Skeletal muscle cell (primary cell): ENCODE measurements at places on chromosomes 11 and 22.
A peak's percentile ranks its signal among the peaks of the same experiment; 100 is the strongest.

- DNase-seq: no peak
Observed at GRCh38 chr11:24157316-24157715, 339.5 kb upstream of the LUZP2 start.

DNA sequence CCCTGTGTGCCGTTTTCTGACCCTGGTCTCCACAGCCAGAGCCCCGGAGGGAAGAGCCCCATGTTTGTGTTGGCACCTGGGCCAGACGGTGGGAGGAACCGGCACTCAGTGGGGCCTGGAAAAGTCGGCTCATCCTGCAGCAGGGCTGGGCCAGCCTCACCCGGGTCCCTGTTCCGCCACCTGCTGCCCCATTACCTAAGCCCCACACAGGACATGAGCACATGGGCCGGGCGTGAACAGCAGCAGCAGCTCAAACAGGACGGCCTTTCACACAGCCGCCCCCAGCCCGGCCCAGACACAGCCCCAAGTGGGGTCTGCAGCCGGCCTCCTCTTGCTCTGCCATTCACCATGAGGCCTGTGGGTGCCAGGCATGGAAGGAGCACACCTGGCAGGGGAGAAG is 302.4 kb downstream of the MN1 start:
- DNase-seq: no peak

DNA sequence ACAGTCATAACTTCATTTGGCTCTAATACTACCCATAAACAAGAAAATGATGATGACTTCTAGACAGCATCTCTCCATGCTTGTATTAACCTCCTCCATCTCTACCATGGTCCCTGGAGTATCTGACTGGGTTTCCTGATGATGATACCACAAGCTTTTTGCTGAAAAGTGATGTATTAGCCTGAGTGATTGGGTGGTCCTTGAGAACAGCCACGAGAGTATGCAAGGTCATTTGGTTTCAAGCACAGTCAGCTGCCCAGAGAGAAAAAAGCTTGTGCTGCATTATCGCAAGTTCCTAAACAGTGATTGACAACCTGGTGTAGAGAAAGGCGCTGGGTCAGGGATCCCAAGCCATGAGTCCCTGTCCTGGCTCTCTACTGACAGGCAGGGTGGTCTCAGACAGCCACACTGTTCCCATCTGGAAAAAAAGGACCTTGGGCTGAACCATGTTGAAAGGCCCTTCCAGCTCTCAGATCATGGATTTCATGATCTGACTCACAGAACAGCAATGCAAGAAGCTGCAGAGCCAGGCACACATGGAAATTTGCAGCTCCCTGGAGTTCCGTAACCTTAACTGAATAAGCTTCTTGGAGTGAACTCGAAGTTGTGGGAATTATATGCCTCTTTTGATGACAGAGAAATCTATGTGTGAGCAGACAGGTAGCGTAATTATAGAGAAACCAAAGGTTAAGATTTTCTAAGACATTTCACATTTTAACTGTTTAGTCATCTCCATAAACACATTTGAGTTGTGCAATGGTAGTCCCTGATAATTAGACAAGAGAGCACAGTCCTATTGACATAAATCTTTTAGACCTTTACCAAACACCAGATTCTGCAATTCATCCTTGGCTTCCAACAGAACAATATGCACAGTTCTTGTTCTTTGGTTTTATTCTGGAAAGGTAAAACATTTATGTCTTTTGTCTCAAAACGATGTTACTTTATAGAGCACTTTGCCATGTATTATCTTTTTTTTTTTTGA is 54.1 kb upstream of the UBASH3B start:
- DNase-seq: peak; percentile 95

DNA sequence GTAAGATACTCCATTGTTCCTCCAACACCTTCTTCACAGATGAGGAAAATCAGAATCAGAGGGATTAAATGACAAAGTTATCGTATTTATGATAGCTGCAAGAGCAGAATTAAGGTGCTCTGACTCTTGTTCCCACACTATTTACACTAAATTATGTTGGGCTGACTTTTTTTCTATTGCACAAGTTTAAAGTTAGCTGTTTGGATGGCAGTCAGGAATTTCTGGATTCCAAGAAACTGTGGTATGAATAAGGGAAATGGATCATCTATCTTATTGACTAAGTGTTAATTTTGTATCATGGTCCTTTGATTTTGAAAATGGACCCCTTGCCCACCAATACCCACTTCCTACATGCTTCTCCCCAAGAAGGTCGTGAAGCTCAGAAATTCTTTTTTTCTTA is 19.9 kb upstream of the APOA1 start:
- DNase-seq: no peak

- no peak for DNase-seq
Observed at GRCh38 chr22:34434371-34434770, 514.1 kb upstream of the LARGE1 start.

DNA sequence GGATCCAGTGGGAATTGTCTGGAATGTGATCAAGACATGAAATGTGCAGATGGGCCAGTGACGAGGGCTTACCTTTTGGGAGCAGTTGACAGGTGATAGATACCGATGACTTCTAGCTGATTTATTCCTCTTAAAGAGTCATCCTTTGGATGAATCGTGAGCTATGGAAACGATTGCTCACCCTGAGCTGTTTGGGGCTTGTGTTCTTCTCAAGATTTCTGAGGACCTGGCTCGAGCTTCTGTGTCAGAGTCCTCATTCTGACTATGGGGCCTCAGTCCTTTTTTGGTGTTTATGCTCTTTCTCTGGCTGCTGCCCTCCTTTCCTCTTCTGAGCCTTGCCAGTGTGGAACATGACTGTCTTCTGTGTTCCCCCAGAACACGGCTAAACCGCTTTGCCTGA is 11.9 kb upstream of the AMPD3 start:
- no peak for DNase-seq

DNA sequence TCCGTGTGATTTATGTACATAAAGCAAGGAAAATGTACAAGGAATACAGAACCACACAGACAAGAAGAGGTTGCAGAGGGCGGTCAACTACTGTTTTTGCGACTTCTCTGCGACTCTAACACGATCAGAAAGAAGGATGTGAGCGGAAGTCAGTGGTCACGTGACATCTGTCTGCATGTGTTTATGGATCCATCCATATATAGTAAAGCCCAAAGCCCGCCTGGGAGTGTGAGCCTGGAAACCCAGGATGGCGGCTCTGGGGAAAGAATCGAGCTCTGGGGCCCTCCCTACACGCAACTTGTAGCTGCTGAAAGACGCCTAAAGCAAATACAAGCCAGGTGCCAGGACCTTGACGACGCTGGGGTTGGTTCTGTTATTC is 8.8 kb downstream of the OSBPL5 start:
- DNase-seq: no peak

DNA sequence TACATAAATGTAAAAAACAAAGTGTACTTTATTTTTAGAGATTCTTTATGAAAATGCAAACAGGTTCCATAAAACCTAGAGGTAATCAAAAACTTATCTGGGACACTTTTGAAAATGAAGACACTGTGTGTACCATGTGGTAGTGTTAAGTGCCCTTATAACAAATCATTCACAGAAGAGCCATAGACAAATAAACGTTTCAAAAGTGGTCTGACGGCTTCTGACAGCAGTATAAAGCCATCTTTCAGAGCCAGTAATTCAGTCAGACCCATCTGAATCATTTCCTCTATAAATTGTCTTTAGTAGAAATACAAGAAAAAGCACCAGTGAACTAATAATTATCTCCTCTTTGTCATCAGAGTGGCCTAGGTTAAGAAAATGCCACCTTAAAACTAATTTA is 100.0 kb downstream of the PAX6 start:
- DNase-seq: no peak

DNA sequence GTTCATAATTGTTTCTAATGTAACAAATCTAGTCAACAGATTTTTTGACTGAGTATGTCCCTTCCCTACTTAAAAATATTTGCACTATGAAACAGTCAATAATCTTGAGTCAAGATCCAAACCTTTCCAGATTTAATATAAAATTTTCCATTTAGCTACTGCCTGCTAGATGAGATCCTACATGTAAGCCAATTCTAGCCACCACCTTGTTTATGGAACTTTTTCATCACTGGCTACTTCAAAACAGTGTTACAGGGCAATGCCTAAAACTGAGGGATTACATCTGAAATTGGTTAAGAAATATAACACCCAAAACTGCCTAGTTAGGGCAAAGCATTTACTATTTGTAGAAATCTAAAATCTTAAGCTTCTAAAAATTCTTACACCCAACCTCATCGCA is 10.5 kb upstream of the FUT4 start:
- DNase-seq: no peak

DNA sequence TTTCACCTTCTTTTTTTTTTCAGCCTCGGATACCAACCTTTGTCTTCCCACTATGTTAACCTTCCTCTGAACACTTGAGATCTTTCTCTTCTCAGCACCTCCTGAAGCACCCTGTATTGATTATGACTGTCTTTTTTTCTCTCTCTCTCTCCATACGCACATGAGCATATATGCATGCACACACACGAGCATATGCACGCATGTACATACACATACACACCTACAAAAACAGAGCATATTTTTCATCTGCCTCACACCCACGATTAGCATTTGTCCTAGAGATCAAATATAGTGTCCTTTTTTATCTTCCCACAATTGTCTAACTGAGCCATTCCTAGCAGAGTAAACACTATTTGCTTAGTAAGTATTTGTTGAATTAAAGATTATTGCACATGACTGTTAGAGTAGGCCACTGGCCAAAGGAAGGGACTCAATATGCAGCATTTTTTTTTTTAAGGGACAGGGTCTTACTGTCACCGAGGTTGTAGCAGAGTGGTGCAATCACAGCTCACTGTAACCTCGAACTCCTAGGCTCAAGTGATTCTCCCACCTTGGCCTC is 622.2 kb upstream of the CCDC90B start:
- DNase-seq: no peak

DNA sequence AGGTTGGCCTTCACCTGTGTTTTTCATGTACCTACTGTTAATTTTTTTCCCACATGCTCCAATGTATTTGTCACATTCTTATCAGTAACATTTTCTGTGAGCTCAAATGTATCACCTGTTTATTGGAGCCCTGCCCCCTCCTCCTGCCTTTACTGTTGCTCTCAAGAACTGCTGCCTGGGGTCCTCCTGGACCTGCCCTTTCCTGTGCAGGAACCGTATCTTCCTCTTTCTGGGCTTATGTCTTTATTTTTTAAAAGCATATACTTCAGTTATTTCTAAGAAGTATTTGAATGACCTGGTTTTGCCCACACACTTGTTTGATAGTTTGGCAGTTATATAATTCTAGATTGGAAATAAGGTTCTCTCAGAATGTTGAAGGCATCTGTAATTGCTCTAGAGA is 5.9 kb downstream of the FAM118B start:
- no peak for DNase-seq

GRCh38 chr22:21055880-21056319 is 10.2 kb downstream of the LRRC74B start:
- DNase-seq: no peak

GRCh38 chr11:118913411-118914125 is 12.2 kb downstream of the BCL9L start:
- no peak for DNase-seq

DNA sequence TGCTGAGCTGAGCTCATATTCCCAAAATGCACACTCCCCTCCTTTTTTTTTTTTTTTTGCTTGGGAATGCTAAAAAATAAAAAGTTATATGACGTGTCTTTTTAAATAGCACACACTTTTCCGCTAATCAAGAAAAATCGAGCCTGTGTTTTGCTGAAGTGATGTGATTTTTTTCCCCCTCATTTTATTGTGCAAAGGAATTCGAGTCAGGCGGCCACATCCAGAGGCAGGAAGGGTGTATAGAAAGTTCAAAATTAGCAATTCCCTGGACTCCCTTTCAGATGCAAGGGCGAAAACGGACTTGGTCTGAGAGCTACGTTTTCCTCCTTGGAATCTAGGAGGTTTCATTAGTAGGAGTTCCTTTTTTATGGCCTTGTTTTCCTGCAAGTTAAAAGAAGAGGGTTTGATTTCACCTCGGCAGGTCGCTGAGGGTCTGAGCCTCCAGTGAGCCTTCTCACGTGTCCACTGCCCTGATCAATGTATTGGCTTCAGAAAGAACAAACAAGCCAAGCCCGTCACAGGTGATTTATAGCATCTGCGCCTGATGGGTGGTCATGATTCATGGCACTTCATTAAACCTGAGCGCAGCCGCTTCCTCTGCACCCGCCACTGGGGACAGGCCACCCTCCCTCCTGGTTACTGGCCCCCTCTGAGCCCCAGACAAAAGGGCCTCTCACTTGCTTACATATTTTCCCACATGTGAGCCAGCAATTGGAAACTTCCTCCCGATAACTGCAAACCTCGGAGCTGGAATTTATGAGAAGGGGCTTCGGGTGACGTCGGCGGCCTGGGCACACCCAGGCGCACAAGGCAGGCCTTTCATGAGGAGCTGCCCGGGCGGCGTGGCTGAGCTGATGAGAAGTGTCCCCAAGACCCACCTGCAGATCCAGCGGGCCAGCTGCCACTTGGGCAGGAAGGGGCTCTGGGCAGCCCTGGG is 64.4 kb upstream of the LINC01488 start:
- DNase-seq: no peak

DNA sequence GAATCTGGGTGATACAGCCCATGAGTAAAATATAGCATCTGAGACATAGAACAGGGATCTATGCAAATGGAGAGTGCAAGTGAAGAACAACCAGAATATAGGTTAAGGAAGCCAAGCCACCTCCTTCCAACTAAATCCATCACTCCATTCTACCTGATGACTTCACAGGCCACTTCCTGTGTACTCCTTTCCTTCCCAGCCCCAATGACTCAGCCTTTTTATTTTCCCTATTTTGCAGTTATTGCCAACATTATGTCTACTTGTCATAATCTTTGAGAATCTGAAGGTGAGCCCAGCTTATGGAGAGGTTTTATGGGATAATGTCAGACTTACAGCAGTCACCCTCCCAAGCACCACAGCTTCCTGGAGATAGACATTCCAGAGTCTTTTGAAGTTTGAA is 1.4 kb upstream of the OR52M1 start:
- no peak for DNase-seq
